GM13976 (cell line): ENCODE measurements at places on chromosomes 5 and 9.

- DNase-seq = no peak
These were observed 101.6 kb upstream of the SPRY4 start for GRCh38 chr5:142426129-142427014.

- no peak for DNase-seq
These were observed 18.4 kb downstream of the TENT4A start for GRCh38 chr5:6731465-6732237.

DNA sequence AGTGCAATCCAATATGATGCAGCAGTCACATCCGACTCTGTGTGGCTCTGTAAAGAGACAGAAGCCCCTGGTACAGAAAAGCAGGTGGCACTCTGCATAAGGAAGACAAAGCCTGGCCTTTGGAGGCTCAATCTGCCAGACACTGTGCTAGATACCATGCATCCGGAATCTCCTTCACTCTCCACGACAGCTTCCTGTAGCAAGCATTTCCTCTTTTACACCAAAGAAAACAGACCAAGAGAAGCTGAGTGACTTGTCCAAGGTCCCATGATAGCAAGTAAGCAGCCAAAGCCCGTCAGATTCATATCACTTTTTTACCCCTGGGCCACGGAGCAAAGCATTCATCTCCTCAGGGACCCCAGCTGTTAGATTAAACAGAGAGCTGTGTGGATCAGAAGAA, 64.2 kb upstream of the SMIM23 start:
- no peak for DNase-seq

DNA sequence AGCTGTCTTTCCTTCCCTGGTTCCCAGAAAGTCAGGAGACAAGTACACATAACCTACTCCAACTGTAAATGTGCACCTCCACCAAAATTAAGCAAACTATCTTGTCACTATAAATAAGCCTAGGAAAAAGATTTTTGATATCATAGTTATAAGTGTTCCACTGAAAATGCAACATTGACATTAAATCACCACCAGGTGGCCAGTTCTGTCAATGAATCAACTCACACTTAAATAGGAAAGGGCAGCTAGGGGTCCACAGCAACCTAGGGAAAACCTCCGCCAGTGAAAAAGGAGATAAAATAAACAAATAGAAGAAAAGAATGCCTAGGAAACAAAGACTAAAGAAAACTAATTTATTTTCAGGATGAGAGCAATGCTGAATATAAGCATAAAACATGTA, 243.0 kb upstream of the PTPRD start:
- DNase-seq = no peak

GRCh38 chr5:176892663-176893062, 6.5 kb downstream of the HK3 start:
- DNase-seq = no peak

GRCh38 chr9:70054521-70054920, 10.9 kb downstream of the MAMDC2 start:
- DNase-seq = no peak

- no peak for DNase-seq
These were observed 612 bp downstream of the UGT3A2 start for GRCh38 chr5:36066001-36066539.

- no peak for DNase-seq
These were observed 22.2 kb upstream of the LHFPL2 start for GRCh38 chr5:78670701-78671269.

- DNase-seq = no peak
These were observed 705.3 kb downstream of the PRELID2 start for GRCh38 chr5:145129797-145130196.

- no peak for DNase-seq
These were observed 76.9 kb downstream of the LHX2 start for GRCh38 chr9:124088476-124088837.

DNA sequence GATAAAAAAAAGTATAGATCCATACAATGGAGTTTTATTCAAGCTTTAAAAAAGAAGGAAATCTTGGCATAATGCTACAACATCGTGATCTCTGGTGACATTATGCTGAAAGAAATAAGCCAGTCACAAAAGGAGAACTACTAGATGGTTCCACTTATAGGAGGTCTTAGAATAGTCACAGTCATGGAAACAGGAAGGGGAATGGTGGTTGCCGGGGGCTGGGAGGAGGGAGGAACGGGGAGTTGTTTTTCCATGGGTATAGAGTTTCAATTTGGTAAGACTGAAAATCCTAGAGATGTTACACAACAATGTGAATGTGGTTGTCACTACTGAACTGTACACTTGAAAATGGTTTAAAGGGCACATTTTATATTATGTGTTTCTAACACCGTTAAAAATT, 94.5 kb downstream of the CFAP90 start:
- no peak for DNase-seq

- DNase-seq = no peak
These were observed 2.3 kb upstream of the POMT1 start for GRCh38 chr9:131500377-131500776.

GRCh38 chr9:23434654-23435053, 391.4 kb downstream of the ELAVL2 start:
- DNase-seq = no peak

- DNase-seq = no peak
These were observed 13.7 kb downstream of the IRX4 start for GRCh38 chr5:1868886-1869475.

- DNase-seq = no peak
These were observed 46.3 kb upstream of the TDRD7 start for GRCh38 chr9:97365634-97366033.

DNA sequence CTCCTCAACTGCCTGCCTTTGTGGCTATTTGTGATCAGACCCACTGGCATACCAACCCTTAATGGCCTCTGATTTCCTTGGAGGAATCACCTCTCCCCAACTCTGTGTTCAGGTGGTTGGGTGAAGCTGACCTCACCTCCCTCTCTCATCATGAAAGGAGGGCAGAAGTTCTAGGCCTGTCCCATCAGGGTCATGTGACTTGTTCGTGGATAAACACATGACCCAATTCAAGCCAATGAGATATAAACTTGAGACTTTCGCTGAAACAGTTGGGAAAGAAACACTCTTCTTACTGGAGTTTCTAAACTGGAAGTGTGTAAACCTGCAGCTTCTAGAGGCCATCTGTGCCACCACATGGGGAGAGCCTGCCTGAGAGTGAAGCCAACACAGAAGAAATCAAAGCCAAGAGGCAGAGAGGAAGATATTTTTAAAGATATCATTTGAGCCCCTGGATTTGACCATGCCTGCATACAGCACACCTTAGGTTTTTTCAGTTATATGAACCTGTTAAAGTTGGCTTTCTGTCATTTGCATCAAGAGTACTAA, 5.8 kb downstream of the GABBR2 start:
- no peak for DNase-seq

DNA sequence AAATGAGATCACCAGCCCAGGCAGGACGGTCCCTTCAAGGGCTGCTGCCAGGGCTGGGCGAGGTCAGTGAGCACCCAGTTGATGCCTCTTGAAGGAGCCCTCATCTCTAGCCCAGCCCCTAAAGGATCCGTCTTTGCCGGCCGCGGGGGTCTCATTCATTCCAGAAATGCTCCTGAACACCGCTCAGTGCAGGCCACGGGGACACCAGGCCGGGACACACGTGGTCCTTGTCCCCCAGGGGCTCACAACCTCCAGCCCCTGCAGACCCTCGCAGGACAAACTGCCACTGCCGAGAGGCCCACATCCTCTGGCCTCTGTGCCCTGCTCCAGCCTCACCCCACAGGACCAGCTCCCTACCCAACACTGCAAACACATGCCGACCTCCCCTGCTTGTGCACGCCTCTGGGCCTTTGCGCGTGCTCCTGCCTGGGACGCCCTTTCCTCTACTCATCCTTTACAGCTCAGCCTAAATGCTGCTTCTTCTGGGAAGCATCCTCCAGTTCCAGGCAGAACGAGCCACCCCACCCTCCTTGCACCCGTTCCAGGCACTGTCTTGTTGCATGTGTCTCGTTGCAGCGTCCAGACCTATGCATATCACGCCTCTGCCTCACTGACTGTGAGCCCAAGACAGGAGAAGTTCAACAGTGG, 10.3 kb upstream of the LAMC3 start:
- no peak for DNase-seq

DNA sequence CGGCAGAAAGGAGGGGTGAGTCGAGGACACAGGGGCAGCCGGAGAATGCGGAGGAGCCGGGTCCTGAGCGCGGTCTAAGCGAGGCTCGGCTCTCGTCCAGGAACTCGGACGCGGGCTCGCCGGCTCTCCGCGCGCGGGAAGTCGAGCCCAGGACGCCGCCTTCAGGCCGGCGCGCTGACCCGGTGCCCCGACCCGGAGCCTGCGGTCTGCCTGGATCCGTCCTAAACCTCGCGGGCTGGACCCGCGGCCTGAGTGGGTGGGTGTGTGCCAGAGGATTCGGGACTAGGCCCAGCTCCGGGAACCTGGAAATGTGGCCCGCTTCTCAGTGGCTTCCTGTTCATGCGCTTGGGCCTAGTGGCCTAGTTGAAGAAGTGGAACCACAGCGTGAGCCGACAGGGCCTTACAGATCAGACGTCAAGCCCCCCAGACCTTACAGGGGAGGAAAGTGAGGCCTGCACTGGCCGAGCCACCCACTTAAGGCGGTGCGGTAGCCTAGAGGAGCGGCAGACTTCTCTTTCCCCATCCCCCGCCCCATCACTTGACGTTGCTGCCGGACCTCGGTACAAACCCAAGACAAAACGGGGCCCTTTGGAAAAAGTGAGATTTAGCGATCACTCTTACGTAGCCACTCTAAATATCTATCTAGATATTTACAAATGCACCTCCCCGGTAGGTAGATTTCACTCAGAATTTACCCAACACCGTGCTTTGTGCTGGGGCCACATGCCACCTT, 1.2 kb downstream of the CDKN2B-AS1 start:
- DNase-seq = peak; percentile 52

DNA sequence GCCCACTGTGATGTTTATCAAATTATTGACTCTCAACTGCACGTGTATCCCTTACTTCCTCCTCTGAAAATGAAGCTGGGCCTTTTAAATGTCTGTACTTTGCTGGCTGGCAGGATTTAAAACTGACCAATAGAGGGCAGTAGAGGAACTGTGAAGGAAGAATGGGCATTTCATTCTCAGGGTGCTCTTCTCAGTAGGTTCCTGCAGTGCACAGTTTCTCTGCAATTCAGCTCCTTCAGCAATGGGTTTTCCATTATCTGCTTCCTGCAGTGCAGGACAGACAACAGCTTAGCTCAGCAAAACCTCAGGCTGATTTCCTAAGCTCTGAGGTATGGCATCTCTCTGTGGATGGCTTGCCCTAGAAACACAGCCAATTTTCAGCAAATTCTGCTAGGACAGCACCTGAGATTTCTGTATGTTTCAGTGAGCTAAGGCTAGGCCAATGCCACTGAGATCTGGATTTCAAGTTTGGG, 298.4 kb upstream of the PRDM9 start:
- DNase-seq = peak; percentile 56

- no peak for DNase-seq
These were observed 7.1 kb downstream of the SLC6A7 start for GRCh38 chr5:150196986-150197385.

DNA sequence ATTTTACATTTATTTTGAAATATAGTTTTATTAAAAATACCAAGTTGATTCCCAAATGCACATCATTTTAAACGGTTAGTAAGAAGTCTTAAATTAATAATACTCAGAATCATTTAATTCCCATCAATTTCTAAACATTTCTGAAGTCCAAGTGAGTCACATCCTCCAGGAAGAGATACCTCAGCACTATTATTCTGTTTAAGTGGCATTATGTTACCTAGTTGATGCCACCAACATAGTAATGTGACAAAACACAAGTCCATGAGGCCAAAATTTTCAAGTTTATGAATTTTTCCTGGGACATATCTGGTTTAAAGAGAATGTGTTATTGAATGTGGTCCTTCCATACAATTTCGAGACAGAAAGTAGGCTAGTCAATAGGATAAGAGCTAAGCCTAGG, 1348.3 kb upstream of the CDH9 start:
- no peak for DNase-seq

DNA sequence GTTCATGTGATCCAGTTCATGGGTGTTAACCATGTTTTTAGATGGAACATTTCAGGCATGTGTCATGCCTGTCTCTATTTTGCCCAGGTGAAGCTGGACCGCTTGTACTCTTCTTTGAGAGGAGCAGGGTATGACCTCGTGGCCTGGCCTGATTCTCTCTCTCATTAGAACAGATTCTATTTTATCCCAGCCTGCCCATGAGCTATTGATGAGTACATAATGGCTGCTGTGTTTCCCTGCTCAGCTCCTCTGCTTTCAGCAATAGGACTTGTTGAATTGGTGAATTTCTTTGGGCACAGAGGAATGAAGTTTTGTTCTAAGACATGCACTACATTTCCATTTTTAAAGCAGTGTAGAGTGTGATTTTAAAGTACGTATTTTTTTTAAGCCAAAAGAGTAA, 86.2 kb downstream of the HACD4 start:
- no peak for DNase-seq

- no peak for DNase-seq
These were observed 265.8 kb downstream of the MAST4 start for GRCh38 chr5:66862020-66862419.

DNA sequence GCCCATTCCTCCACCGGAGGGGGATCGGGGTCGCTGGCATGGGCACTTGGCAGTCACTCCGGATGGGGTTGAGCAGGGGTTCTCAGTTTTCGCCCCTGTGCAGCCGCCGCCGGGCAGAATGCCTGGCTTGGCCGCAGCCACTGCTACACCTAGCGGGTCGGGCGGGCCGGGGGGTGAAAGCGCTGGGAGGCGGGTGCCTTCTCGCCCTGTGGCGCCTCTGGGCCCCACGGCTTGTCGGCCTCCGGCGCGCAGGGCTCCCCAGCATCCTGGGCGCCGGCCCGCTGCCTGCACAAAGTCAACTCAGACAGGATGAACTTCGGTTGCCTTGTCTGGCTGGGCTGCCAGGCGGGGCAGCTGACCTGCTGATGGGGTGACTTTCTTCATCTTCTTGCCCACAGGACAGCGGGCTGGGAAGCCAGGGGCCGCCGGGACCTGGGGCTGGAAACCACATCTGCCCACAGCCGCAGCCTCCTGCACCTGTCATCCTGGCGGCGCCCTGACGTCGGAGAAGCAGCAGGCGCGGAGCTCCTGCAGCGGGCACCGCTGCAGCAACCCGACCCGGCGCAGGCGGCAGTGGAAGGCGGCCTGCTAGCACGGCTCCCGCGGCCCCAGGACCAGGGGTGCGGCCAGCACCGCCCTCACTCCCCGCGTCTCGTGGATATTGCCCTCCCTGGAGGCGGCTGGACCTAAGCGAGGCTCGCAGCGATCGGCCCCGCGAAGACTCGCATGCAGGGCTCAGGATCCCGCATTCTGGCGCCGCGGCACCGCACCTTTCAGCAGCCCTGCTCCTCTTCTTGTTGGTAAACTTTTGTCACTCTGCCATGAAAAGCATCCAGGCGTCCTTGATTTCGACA, 1.3 kb upstream of the ANKRD18A start:
- DNase-seq = peak; percentile 36

GRCh38 chr5:179317411-179318220, 27.6 kb downstream of the ADAMTS2 start:
- no peak for DNase-seq

GRCh38 chr5:160640406-160640805, 211.6 kb downstream of the ATP10B start:
- no peak for DNase-seq

DNA sequence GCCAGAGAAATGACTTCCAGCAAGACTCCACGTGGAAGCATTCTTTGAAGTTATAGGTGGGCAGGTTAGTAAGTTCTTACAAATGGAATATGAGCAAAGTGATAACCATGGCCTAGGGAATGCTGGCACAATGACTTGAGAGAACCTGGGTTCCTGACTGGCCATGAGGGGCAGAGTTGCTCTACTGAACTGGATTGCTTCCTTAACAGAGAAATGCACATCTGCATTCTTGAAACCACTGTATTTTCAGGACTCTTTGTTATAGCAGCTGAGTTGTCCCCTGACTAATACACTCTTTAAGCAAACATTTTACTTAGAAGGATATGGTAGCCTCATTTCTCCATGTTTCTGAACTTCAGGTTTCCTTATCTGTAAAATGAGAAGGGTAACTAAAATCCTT, 108.3 kb upstream of the GNA14 start:
- no peak for DNase-seq
